NCI-H187 treated with DMSO at 0.1 percent for 48 hours (cell line): ENCODE measurements at places on chromosomes 13 and 19.

DNA sequence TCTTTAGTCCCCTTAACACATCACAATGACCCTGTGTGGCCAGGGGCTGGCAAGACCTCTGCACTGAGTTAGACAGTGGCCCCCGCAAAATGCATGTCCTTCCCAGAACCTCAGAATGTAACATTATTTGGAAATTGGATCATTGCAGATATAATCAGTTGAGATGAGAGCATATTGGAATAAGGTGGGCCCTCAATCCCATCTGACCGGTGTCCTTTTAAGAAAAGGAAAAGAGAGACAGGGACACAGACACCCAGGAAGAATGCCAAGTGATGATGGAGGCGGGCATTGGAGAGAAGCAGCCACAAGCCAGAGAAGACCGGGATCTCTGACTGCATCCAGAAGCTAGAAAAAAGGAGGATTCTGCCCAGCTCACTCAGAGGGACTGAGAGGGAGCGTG, 1.8 kb downstream of the FAM187B start:
- DNase-seq, result no peak

DNA sequence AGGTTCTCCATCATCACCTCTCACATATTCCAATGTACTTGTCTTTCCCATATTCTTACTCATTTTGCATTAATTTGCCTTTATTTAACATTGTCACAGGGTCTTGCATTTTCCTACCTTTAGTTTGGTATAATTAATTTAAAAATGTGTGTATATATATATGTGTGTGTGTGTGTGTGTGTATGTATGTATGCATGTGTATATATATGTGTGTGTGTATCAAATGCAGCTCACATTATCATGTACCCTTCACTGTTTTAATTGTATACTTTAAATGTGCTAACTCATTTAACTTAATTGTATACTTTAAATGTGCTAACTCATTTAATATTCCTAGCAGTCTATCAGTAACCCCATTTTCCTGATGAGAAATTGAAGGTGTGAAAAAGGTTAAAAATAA, 104.5 kb downstream of the PCDH9 start:
- DNase-seq, result no peak

- DNase-seq, result no peak
Observed at GRCh38 chr19:1045247-1045603, 5.3 kb downstream of the ABCA7 start.

DNA sequence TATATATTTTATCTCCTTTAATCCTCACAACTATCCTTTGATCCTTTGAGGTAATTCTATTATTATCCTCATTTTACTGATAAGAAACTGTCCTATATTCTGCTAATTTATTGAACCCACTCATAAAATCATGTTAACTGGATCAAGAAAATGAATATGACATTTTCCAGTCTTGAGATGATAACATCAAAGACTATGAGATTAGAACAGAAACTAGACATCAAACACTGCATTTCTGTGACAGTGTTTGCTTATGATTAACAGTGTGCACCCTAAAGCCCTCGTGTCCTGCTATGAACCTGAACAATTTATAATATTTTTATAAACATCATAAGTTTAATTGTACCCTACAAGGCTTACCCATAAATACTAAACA, 96.3 kb downstream of the TBC1D4 start:
- DNase-seq, result no peak

GRCh38 chr19:50819636-50820035, 4.0 kb downstream of the KLK1 start:
- DNase-seq, result no peak
